ENCODE measurements at places on chromosomes 1 and 21. TPM values are rescaled to one million over a fixed set of nuclear protein-coding genes. Genes with fewer than 3 reads are reported as not detected.

The MTMR11 gene
- 9.6 TPM for total RNA-seq

The KRTAP13-2 gene
- not detected for total RNA-seq

The ASAP3 gene
- total RNA-seq: 14.5 TPM

The AK5 gene
- 8.0 TPM for total RNA-seq

The S100A8 gene
- not detected for total RNA-seq

The LCE2B gene
- total RNA-seq: not detected

The HSPG2 gene
- total RNA-seq: 507 TPM

The TNNT2 gene
- total RNA-seq: 2.3 TPM

The CHML gene
- 9.9 TPM for total RNA-seq

The CFAP74 gene
- under 0.01 TPM for total RNA-seq

The SYT14 gene
- total RNA-seq: 2.6 TPM

The RYR2 gene
- total RNA-seq: 0.25 TPM

The FALEC gene
- total RNA-seq: 0.49 TPM

The DMRTA2 gene
- total RNA-seq: not detected

The S100A7 gene
- total RNA-seq: not detected

The RAB13 gene
- total RNA-seq: 38.2 TPM

The CERS2 gene
- 146 TPM for total RNA-seq

The TRIM46 gene
- total RNA-seq: 6.0 TPM

The FCRL1 gene
- total RNA-seq: not detected

The MATN1 gene
- total RNA-seq: not detected

The VHLL gene
- total RNA-seq: not detected

The CD1C gene
- not detected for total RNA-seq

The PLA2G2D gene
- total RNA-seq: not detected

The PAPPA2 gene
- total RNA-seq: 0.16 TPM

The NUAK2 gene
- total RNA-seq: 30.1 TPM

The CELSR2 gene
- 51.5 TPM for total RNA-seq

The DISP1 gene
- 8.0 TPM for total RNA-seq

The DCDC2B gene
- not detected for total RNA-seq

The AKR7A2 gene
- total RNA-seq: 102 TPM

The DEPDC1 gene
- total RNA-seq: 43.0 TPM

Measured in mesangial cell (primary cell).